ENCODE measurements at places on chromosomes 4 and X.

- DNase-seq, result peak; percentile 17
Observed at GRCh38 chrX:129361576-129361975, 161.7 kb downstream of the SMARCA1 start.

DNA sequence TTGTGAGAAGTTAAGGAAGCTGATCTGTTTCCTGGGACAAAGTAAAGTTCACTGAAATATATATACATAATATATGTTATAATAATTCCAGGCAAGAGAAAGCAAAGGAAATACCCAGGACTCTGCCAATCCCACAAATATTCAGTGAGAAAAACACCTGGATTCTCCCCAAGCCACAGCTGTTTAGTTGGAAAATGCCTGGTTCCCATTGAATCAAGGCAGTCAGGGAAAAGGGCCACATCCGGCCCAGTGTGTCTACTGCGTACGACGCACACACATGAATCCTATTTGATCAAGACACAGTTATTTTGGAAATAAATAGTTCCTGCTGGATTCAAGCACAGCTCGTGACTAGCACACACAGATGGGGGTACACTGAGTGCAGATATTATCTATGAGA is 6.3 kb upstream of the DCHS2 start:
- no peak for DNase-seq

GRCh38 chr4:5651089-5651488 is 57.3 kb downstream of the EVC2 start:
- DNase-seq, result no peak

GRCh38 chr4:108247387-108248049 is 78.8 kb upstream of the LEF1 start:
- DNase-seq, result no peak

- DNase-seq, result no peak
Observed at GRCh38 chr4:154741131-154741665, 2.6 kb upstream of the LRAT start.

DNA sequence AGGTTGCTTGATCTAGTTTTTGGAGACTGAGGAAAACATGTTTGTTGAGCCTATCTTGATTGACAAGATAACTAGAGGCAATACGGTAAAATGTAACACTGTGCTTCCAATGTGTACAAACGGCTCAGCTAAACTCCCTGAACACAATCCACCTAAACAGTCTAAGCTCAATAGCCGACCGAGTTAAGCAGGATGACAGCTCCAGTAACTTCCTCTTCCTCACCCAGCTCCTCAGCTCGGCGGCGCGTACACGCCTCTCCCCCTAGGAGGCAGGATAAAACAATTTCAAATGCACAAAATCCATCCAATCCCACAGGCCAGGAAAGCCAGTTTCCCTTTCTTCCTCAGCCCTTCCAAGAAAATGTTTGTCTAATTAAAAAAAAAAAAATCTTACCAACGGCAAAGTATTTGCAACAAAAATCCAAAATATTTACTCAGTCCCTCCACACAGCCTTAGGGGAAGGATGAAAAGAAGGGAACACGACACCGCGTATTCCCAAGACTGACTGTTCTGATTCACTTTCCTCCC is 1.0 kb downstream of the CNOT6L start:
- DNase-seq, result peak; percentile 50

- DNase-seq, result no peak
Observed at GRCh38 chrX:97402903-97403302, 519.2 kb downstream of the RPA4 start.

GRCh38 chrX:19810006-19810774 is 77.2 kb downstream of the SH3KBP1 start:
- no peak for DNase-seq

GRCh38 chrX:96002431-96002830 is 682.2 kb upstream of the DIAPH2 start:
- no peak for DNase-seq

DNA sequence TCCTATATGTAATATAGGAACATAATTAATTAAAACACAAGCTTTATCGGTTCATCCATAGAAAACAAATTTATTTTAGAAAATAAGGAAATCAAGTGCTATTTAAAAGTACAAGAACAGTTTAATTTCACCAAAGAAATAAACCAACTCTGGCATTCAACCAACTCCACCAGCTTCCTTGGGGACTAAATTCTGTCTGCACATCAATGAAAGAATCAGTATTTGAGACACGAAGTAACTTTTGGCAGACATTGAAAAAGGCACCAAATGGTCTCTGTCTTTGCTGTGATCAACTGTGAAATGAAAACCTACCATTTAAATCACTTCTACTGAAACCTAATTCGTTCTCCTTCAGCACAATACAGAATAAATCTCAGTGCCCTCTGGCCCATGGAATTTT is 719.7 kb upstream of the GRIA3 start:
- DNase-seq, result no peak

- DNase-seq, result no peak
Observed at GRCh38 chrX:44043496-44043895, 70.3 kb upstream of the NDP start.

- DNase-seq, result no peak
Observed at GRCh38 chr4:7970361-7970946, 30.8 kb upstream of the AFAP1 start.

DNA sequence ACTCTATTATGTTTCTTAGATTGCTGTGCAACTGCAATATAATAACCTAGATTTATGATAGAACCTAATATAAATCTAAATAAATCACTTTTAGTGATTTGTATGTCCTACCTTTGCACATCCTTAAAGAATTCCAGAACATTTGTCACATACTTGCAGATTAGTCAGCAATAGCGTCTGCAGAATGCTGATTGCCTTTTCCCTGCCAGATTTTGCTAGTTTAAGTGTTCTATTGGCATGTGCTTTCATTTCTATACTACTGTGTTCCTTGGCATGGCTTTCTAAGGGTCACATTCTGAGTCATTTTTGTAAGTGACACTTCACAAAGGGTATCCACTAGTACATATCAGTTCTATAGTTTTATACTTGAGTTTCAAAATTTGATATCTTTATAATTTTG is 303.1 kb upstream of the GIMD1 start:
- DNase-seq, result no peak

GRCh38 chr4:145565328-145565727 is 53.9 kb upstream of the MMAA start:
- DNase-seq, result peak; percentile 14

DNA sequence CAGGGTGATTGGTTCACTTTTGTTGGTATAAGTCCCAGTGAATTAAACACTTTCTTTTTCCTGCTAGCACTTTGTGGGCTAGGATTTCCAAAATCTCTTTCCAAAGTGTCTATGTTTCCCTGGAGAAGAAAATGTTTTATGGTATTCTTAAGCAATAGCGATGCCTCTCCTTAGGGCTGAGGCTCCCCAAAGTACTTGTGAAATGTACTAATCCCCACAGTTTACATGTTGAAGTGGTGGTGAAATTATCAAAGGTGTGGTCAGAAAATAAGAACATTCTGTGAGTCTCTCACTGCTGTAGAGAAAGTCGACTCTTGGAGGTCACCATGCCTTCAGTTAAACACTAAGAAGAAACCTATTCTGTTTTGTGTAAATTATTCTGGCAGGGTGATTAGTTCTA is 51.5 kb upstream of the AMELX start:
- no peak for DNase-seq

- DNase-seq, result peak; percentile 35
Observed at GRCh38 chr4:1939664-1940509, 68.7 kb downstream of the NSD2 start.

GRCh38 chr4:182746876-182747275 is 170.3 kb downstream of the DCTD start:
- DNase-seq, result no peak

GRCh38 chr4:22190855-22191254 is 242.3 kb upstream of the KCNIP4 start:
- no peak for DNase-seq

- DNase-seq, result no peak
Observed at GRCh38 chrX:110408949-110409588, 50.4 kb downstream of the RTL9 start.

DNA sequence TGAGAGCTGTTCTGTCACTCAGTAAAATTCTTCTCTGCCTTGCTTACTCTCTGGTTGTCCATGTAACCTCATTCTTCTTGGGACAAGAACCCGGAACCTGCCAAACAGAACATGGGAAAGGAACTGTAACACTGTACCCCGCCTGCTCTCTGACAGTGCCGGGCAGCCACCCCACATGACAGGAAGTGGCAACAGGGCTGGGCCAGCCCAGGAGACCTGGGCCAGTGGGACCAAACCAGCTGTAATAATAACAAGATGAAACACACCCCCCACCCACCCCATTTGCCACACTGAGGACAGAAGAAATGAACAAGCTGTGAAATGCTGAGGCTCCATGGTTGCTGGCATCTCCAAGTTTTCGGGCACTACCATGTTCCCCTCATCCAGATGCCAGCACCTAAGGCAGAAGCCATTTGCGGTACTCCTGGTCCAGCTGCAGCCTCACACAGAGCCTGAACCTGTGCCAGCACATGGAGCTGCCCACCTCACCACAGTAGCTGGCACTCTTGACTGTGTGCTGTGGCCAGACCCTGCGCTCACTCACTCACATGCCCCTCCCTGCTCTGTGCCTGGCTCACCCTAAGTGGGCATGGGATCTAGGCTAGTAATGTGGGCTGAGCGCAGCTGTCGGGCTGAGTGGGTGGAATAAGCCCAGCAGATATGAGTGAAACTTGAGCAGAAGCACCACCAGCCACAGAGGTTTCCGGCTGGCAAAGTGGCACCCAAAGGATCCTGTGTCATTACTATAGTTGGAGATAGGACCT is 126.2 kb upstream of the UGT8 start:
- no peak for DNase-seq

GRCh38 chr4:111930659-111931058 is 214.6 kb upstream of the FAM241A start:
- no peak for DNase-seq

DNA sequence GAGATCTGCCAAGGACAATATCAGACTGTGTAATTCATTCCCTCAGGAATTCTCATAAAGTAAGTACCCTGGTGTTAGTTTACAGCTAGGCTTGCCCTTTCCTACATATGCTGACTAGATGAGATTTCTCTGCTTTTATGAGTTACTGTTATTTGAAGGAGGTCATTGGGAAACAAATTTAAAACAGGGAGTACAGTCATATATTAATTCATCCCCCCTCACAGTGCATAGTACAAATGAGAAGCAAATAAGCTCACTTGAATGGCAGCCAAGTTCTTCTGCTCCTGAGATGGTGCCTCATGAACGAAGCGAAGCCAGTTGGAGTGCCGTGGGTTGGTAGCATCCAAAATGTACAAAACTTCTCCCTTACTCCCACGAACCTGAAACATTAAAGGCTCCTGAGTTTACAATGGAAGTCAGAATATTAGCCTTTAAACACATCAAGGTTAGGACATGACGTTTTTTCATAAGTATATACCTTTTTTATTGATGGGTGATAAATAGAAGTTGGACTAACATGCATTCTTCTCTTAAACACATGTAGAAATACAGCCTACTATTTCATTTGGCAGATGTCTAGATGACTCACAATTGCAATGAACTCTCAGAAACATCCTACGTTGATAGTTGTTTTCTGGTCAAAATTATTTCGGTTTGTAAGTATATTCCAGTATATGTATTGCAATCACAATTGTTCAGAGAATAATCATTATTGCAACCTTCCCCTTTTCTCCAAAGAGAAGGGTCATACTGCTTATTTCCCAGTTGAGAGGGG is 69.2 kb downstream of the PRDM5 start:
- no peak for DNase-seq

DNA sequence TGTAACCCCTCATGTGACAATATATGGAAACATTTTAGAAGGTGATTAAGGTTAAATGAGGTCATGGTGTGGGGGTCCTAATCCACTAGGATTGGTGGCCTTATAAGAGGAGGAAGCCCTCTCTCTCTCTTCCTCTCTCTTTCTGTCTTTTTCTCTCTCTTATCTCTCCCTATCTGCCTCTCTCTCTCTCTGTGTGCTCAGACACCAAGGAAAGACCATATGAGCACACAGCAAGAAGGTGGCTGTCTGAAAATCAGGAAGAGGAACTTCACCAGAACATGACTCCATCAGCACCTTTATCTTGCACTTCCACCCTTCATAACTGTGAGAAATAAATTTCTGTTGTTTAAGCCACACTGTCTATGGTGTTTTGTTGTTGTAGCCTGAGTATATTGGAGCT is 1472.2 kb downstream of the PCDH7 start:
- DNase-seq, result no peak

DNA sequence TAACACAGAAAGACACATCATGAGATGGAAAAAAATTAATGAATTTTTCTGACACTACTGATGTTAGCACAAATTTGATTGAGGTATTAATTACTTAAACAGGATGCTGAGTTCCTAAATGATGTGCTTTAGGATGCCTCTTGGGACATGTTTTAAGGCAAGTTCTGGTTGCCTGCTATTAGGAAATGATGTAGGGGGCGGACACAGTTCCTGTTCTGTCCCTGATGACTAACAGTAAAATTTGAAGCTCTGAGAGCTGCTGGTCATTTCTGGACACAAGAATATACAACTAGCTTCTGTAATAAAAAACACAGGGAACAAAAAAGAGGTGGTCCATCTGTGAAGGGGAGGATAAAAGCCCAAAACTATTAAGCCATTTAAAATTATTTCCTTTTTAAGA is 163.2 kb upstream of the ETNPPL start:
- no peak for DNase-seq

DNA sequence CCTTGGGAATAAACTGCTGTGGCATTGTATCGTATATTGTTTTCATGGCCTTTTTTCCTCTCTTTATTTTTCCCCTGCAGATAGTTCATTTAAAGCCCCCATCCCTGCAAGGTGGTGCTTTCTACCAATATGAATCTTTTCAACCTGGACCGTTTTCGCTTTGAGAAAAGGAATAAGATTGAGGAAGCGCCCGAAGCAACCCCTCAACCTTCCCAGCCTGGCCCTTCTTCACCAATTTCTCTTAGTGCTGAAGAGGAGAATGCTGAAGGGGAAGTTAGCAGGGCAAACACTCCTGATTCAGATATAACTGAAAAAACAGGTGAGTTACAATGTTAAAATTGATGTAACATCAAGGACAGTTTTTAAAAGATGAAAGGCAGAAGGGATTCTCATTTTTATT is 601 bp downstream of the SMARCAD1 start:
- DNase-seq, result no peak

DNA sequence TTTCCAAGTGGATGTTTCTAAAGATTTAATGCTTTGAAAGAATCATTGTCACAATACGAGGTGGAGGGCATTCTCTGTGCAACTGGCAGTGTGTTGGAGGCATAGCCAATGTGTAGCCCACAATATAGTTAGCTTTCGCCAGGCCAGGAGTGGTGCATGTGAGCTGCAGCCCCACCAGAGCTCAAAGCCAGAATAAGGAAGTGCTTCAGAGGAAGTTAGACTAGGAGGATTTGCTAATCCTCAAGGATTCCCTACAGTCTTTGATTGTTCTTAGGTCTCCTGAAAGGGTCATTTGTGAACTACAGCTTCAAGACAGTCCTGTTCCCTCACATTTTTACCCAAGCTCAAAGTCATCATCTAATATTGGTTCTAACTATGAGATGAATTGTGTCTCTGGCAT is 16.4 kb downstream of the TRPC5OS start:
- DNase-seq, result no peak

- no peak for DNase-seq
Observed at GRCh38 chr4:47010912-47011446, 17.6 kb upstream of the GABRA4 start.

GRCh38 chr4:72111863-72112262 is 80.1 kb downstream of the NPFFR2 start:
- no peak for DNase-seq

- no peak for DNase-seq
Observed at GRCh38 chr4:104919406-104919805, 227.3 kb upstream of the TET2 start.

GRCh38 chrX:136630881-136631280 is 17.1 kb upstream of the CD40LG start:
- DNase-seq, result no peak

GRCh38 chrX:50815120-50815519 is 1.1 kb upstream of the SHROOM4 start:
- no peak for DNase-seq

- DNase-seq, result no peak
Observed at GRCh38 chr4:180434131-180434895, 1808.9 kb upstream of the TENM3 start.
